ENCODE measurements at places on chromosomes 5 and 9.

DNA sequence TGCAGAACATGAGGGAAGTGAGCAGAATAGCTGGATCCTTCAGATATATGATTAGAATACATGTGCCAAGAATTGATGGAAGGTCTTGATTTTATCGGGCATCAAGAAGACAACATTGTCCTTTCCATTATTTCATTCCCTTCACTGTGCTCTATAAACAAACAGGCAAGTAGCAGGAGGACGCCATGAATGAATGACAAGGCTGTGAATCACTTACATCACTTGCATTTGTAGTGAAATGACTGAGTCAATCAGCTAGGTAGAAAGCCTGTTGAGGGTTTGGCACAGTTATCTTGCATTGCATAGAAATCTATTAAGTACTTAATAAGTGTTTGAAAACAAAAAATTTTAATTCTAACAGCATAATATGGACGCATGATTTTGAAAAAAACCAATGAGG lies 548.8 kb upstream of the IZUMO3 start:
- no peak for DNase-seq

GRCh38 chr5:150638488-150639376 lies 1.7 kb upstream of the SYNPO start:
- DNase-seq, result no peak

DNA sequence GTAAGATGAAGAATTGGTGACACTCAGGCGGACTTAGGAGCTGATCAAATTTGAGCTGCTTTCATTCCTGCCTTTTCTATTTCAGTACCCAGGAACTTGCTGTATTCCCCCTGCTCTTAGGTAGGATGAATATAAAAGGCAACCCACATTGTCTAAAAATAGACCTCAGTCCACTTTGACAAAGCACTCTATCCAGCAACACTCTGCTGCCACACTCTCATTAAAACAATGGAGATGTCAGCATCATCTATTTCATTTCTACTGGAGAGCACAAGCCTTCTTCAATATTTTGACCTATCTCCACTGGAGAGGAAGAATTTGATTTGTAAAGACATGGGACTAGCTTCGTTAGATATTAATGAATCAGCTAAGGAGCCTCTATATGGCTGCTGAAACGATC lies 468.4 kb downstream of the PTPRD start:
- DNase-seq, result no peak

GRCh38 chr5:120388016-120388781 lies 75.9 kb upstream of the PRR16 start:
- no peak for DNase-seq

- peak; percentile 11 for DNase-seq
Measured at GRCh38 chr5:102971676-102972293, 148.2 kb downstream of the GIN1 start.

DNA sequence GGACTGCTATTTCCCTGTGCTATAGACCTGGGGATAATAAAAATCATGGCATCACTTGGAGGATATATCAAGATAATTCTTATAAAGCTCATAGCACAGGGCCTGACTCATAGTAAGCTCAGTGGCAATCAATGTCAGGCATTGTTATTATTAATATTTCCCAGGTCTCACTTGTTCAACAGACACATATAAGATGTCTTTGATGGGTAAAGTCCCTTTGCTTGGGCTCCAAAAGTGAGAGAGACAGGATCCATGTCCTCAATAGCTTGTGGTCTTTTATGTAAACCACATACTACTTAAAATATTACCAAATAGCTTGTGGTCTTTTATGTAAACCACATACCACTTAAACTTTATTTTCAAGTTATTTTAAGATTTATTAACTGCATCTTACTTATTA lies 11.2 kb downstream of the SH3RF2 start:
- DNase-seq, result no peak

GRCh38 chr5:3704661-3705060 lies 109.0 kb downstream of the IRX1 start:
- DNase-seq, result no peak

GRCh38 chr9:20511686-20512085 lies 110.6 kb downstream of the MLLT3 start:
- no peak for DNase-seq

DNA sequence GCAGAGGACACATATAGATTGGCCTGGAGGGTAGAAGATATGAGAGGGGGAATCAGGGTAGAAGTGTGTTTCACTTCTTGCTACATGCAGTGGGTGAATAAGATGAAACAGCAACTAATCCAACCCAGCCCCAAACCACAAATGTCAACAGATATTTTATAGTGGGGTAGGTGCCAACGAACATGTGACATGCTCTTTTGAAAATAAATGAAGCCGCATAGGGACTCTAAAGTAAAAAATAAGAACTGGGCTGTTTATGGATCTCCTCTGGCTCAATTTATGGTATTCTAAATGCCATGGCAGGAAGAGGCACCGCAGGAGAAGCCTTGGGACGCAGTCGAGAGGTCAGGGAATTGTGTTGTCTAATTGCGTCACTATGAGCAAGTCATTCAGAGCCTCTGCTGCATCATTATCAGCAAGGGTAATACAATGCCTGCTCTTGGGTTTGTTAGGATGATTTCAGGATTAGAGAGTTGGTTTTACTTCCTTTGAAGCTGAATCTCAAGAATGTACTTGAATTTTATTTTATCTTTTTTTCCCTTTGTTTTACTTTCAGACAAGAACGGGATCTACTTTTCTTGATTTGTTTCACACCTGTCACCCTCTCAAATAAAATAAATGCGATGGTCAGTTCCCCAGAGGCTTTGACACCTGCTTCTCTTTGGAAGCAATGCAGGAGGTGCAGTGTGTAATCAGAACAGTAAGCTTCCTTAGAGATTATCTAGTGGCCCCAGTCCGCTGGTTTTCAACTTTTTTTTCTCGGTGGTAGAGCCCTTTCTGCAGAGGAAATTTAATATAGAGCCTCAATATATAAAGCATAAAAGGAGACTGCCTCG lies 375.6 kb upstream of the CLINT1 start:
- DNase-seq, result no peak

- DNase-seq, result no peak
Measured at GRCh38 chr9:93129286-93129685, 4.8 kb downstream of the NINJ1 start.

DNA sequence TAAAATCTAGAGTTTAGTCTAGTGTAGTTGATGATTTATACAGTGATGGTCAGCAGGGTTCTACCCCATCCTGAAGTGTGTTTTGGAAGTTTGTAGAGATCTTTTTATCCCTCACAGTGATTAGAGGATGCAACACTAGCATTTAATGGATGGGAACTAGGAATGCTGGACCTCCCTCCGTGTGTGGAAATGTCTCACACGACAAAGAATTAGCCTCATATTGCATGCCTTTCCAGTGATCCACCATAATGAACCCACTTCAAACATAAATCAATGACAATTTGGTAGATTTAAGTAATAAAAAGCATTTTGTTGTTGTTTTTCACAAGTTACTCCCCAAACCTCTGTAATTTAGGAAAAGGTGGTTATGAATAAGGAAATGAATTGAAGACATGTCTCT lies 82.5 kb upstream of the LMNB1 start:
- DNase-seq, result no peak

DNA sequence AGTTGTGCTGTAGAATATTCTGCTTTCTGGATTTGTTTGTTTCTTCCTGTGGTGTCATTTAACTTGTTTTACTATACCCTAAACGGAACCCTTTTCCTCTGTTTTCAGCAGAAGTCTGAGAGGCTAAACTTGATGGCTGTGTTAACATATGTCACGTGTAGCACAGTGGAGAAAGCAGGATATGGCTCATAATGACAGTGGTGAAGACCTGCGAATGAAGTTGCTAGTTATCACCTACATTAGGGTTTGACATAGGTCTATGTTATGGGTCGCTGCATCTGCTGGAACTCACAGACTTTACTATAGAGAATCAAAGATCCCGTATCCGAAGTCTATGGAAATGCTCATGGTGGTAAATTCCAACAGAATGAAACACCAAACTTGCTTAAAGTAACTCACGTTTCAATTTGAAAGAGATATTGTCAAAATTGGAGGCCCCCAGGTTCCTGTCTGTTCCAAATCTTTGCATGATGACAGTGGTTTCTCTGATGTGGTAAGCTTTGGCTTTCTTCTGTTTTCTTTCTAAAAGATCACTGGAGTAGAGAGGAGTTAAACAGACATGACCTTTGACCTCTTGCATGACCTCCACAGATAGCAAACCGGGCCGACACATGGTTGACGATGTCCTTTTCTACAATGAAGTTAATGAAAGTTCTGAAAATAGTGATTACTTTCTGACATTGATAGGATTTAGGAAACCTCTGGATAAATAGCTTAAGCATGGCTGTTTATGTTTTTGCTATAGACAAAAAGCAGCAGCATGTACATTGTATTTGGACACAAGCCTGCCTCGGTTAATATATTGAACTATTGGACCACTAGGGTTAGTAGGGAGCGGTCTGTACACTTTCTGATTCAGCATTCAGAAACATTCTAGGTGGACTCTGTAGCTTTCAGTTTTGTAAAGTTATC lies 3.1 kb upstream of the CATSPER3 start:
- DNase-seq, result no peak

DNA sequence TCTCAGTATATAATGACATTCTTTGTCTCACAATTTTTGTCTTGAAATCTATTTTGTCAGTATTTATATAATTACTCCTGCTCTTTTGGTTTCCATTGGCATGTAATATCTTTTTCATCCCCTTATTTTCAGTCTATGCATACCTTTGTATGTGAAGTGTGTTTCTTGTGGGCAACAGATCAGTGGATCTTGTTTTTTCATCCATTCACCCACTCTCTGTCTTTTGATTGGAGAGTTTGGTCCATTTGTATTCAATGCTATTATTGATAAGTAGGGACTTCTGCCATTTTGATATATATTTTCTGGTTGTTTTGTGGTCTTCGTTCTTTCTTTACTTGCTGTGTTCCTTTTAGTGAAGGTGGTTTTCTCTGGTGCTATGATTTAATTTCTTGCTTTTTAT lies 10.9 kb downstream of the RIC1 start:
- DNase-seq, result no peak

GRCh38 chr9:13688990-13689600 lies 409.6 kb upstream of the MPDZ start:
- peak; percentile 5 for DNase-seq

DNA sequence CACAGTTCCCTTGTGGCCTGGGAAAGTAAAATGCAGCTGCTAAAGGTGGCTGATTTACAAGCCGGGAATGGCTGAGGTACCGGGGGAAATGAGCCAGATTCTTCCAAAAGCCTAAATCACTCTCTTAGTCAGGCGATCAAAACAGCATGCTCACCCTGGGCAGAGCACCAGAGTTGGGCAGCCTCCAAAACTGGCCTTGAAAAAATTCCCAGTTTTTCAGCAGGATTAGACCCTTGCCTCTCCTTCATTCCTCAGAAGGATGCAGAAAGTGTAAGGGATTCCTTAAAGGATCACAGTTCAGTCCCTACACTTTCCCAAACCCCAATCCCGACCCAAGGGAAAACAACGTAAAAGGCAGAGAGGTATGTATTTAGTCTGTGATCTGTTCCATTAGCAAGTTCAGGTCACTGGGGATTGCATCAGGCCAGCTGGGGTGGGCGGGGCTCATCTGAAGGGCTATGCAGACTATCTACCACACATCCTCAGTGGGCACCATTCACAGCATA lies 16.9 kb downstream of the TMEM174 start:
- DNase-seq, result no peak

DNA sequence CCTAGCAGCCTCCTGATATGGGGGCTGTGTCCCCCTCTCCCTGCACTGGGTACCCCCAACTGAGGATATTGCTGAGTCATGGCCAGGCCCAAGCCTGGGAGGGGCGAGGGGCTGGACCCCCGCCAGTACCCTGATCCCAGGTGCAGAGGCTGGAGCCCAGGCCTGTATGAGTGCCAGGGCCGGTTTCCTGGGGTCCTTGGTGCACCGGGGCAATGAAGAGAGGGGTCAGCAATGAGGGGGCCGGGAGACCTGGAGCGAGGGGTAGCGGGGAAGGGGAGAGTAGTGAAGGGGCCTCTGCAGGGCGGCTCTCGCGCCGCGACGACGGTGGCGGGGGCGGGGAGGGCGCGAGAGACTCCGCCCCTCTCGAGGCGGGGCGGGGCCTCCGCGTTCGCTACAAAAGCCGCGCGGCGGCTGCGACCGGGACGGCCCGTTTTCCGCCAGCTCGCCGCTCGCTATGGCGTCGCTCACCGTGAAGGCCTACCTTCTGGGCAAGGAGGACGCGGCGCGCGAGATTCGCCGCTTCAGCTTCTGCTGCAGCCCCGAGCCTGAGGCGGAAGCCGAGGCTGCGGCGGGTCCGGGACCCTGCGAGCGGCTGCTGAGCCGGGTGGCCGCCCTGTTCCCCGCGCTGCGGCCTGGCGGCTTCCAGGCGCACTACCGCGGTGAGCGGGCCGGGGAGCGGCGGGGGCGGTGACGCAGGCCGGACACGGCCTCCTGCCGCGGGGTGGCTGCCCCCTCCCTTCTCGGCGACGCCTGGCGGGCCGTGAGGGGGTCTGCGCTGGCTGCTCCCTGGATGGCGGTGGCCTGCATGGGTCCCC lies at the start of gene SQSTM1:
Gene SQSTM1, plus strand, starts transcription at position 423 of the 815 bp plus-strand sequence. Its CDS starts 32 bp downstream, at position 455.
- DNase-seq, result peak; percentile 83

- no peak for DNase-seq
Measured at GRCh38 chr5:130885027-130885426, 280.0 kb downstream of the HINT1 start.

GRCh38 chr5:82396871-82397514 lies 118.8 kb upstream of the RPS23 start:
- DNase-seq, result peak; percentile 76

DNA sequence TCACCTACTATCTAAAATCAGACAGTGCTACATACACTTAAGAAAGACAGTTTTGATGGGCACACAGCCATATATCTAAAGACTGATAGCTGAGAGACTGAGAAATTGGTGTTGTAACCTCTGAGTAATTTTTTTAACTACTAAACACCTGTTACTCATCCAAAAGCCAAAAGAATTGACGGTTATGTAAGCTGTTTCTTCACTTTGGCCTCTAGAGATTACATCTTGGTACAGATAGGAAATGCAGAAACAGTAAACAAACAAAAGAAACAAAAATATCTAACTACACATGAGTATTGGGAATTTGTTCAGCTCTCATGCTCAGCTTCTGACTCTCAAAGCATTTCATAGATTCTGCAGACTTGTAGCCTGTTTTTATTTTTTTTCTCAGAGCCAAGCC lies 152.1 kb upstream of the GAS1 start:
- no peak for DNase-seq

DNA sequence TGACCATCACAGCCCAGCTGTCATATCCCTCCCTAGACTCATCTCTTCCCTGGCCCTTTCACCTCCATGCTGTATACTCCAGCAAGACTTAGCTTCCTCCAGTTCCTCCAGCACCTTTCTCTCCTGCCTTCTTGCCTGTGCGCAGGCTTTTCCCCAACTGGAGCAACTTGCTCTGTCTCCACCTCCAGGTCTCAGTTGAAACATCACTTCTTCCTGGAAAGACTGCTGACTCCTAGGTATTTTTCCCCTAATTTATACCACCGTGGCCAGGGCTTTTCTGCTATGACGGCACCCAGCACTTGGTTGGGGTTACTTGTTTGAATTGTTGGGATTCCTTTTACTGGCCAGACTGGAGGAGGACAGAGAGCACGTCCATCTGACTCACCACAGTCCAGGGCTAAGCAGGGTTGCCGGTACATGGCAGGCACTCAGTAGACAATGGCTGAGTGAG lies 67.5 kb downstream of the KCNIP1 start:
- no peak for DNase-seq

- DNase-seq, result no peak
Measured at GRCh38 chr5:122149321-122150090, 20.2 kb downstream of the ZNF474 start.
